Thymus (tissue), 14 donors: ENCODE measurements at places on chromosomes 3 and 15.
A peak's percentile ranks its signal among the peaks of the same experiment; 100 is the strongest.

- H3K27me3 ChIP-seq = no peaks in the 10 kb centered on the region
- H3K36me3 ChIP-seq = no peaks in the 10 kb centered on the region
- no peak overlapping the region for H3K4me3 ChIP-seq
- H3K4me1 ChIP-seq = no peaks in the 10 kb centered on the region
Measured at GRCh38 chr3:14785207-14786155, 33.3 kb upstream of the FGD5 start.

DNA sequence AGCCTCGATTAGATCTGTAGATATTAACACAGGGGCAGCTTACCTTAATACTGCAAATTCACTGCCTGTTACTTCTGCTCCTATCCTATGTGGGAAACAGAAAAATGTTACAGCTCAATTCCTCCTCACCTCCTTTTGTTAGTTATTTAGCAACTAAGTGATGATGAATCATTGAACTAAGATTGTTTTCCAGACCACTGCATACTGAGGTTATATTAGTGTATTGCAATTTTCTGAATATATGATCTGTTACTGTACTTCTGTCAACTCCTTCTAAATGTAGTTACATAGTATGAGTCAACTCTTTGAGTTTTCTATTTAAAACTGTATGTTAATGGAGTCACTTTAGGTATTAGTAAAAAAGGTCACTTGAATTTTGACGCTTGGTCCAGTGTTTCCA lies 331.5 kb upstream of the SLCO3A1 start:
- no peaks in the 10 kb centered on the region for H3K36me3 ChIP-seq
- DNase-seq = no peak
- H3K27me3 ChIP-seq = no peaks in the 10 kb centered on the region
- no peak overlapping the region for H3K27ac ChIP-seq
- H3K4me1 ChIP-seq = no peaks in the 10 kb centered on the region

DNA sequence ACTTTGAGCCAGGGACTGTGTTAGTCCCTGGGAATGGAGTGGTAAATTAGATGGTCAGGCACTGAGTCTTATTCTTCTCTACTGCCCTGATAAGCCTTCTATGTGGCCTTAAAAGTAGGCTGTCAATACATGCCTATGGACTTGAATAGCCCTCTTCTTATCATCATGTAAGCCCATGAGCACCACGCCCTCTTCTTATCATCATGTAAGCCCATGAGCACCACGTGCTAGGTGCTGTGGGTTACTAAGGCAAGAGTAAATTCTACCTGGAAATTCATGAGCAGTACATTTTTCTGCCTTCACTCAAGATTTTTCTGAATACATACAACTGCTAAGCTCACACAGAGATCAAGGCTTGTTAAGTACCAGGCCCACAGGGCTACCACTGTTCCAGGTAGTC lies 68.5 kb downstream of the DHX30 start:
- H3K27me3 ChIP-seq = no peaks in the 10 kb centered on the region
- DNase-seq = no peak
- H3K36me3 ChIP-seq = peaks cover 68% of the 10 kb centered on the region
- no peak overlapping the region for H3K4me3 ChIP-seq
- H3K27ac ChIP-seq = no peak overlapping the region

- H3K4me1 ChIP-seq = no peaks in the 10 kb centered on the region
- H3K4me3 ChIP-seq = no peak overlapping the region
- H3K27me3 ChIP-seq = no peaks in the 10 kb centered on the region
- no peaks in the 10 kb centered on the region for H3K36me3 ChIP-seq
- no peak overlapping the region for H3K27ac ChIP-seq
- DNase-seq = no peak
Measured at GRCh38 chr3:6522191-6522590, 338.7 kb upstream of the GRM7 start.

- DNase-seq = no peak
- no peak overlapping the region for H3K27ac ChIP-seq
- H3K4me3 ChIP-seq = no peak overlapping the region
- peaks cover 6% of the 10 kb centered on the region for H3K27me3 ChIP-seq
Measured at GRCh38 chr3:13673207-13673606, 124.3 kb downstream of the FBLN2 start.

GRCh38 chr3:49410846-49411534 lies 786 bp downstream of the RHOA start:
- H3K4me1 ChIP-seq = peaks cover 36% of the 10 kb centered on the region
- no peaks in the 10 kb centered on the region for H3K27me3 ChIP-seq
- peak overlapping the region; percentile 77 for H3K27ac ChIP-seq
- DNase-seq = peak; percentile 53
- H3K36me3 ChIP-seq = peaks cover 9% of the 10 kb centered on the region
- H3K4me3 ChIP-seq = peak overlapping the region; percentile 66

DNA sequence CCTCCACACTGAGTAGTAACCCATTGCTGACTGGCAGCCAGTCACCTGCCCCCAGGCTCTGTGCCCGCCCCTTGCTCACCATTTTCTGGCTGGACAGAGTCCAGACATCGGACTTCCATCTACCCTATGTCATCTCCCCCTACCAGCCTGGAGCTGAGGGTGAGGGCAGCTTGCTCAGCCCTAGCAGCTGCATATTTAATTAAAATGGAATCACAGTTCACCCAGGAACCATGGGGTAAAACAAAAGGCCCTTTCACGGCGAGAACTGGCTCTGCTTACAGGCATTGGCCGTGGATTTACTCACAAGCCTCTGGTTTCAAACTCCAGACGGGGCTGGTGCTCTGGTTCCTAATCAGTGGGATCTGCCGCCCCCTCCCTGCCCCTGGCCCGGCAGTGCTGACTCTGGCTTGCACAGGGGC lies 94.9 kb upstream of the ATP2B2 start:
- DNase-seq = no peak
- H3K36me3 ChIP-seq = no peaks in the 10 kb centered on the region
- H3K4me3 ChIP-seq = no peak overlapping the region
- no peak overlapping the region for H3K27ac ChIP-seq
- H3K4me1 ChIP-seq = peaks cover 20% of the 10 kb centered on the region
- peaks cover 3% of the 10 kb centered on the region for H3K27me3 ChIP-seq

DNA sequence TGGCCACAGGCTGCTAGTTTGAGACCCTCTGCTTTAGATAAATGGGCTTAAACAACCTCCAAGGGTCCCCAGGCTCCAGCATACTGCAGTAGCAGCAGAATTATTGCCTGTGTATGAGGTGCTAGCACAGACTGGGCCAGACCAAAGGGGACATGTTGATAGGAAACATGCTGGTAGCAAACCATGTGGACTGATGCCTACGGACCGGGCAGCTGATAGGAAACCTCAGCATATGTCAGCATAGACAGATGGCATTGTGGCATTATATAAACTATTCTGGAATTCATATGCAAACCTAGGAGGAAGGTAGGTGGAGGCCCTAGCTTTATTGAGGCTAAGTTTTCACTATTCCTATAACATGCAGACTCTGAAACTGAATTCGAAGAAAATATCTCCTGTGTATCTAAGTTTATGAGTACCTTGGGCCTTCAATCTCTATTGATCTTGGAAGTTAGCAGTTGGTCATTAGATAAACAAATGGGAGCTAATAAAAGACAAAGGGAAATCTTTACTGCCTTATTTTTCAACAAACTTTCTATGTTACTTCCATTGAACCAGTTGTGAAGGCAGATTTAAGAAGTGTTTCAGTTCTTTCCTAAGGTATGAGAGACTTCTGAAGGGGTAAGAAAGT lies 1.7 kb upstream of the HGD start:
- H3K4me3 ChIP-seq = no peak overlapping the region
- no peak overlapping the region for H3K27ac ChIP-seq
- H3K36me3 ChIP-seq = no peaks in the 10 kb centered on the region
- H3K4me1 ChIP-seq = no peaks in the 10 kb centered on the region
- no peaks in the 10 kb centered on the region for H3K27me3 ChIP-seq

- no peaks in the 10 kb centered on the region for H3K27me3 ChIP-seq
- no peaks in the 10 kb centered on the region for H3K36me3 ChIP-seq
- H3K27ac ChIP-seq = no peak overlapping the region
- no peak overlapping the region for H3K4me3 ChIP-seq
Measured at GRCh38 chr15:75720787-75721479, 8.3 kb upstream of the CSPG4 start.

DNA sequence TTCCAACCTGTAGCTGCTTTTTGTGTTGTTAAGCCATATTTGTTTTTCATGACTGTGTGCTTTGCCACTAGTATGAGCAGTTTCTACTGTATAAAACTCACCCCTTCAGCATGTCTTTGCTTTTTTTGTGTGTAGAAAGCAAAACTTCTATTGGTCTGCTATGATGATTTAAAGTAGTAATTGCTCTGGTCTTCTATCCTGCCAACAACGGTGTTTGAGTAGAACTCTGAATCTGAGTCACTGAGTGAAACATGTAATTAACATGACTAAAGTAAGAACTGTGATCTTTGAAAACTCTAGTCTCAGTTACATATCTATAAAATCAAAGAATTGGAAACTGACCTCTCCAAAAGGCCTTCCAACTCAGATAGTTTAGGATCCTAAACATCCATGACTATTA lies 133.6 kb downstream of the TPRG1 start:
- H3K27ac ChIP-seq = no peak overlapping the region
- DNase-seq = no peak
- no peaks in the 10 kb centered on the region for H3K4me1 ChIP-seq

GRCh38 chr3:36461597-36461996 lies 81.3 kb downstream of the STAC start:
- H3K27me3 ChIP-seq = no peaks in the 10 kb centered on the region
- no peak overlapping the region for H3K27ac ChIP-seq
- no peaks in the 10 kb centered on the region for H3K4me1 ChIP-seq
- H3K36me3 ChIP-seq = no peaks in the 10 kb centered on the region

DNA sequence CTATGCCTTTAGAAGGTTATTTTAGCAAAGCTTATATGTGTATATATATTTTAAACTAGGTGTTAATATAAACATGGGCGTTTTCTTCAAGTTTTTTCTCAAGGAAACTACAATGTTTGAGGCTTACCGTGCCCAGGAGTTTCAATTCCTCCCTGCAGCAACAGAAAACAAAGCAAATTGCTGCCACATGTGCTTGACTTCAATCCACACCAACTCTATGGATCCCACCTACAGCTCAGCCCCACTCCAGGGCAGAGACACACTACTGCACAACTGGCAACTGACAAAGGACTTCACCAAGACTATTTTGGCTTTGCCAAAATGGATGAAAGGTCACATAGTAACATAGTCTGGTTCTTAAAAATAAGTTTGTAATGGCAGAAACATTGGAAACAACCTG lies 346.6 kb downstream of the ERC2 start:
- H3K27ac ChIP-seq = no peak overlapping the region
- no peaks in the 10 kb centered on the region for H3K36me3 ChIP-seq
- H3K4me3 ChIP-seq = no peak overlapping the region
- no peaks in the 10 kb centered on the region for H3K27me3 ChIP-seq
- DNase-seq = no peak

GRCh38 chr15:59830098-59830497 lies 141.0 kb upstream of the BNIP2 start:
- H3K4me1 ChIP-seq = peaks cover 19% of the 10 kb centered on the region
- no peak overlapping the region for H3K27ac ChIP-seq
- no peak overlapping the region for H3K4me3 ChIP-seq
- no peaks in the 10 kb centered on the region for H3K36me3 ChIP-seq
- H3K27me3 ChIP-seq = no peaks in the 10 kb centered on the region

GRCh38 chr3:14019459-14019858 lies 105.2 kb downstream of the CHCHD4 start:
- H3K27ac ChIP-seq = no peak overlapping the region
- no peak overlapping the region for H3K4me3 ChIP-seq
- no peaks in the 10 kb centered on the region for H3K36me3 ChIP-seq
- no peaks in the 10 kb centered on the region for H3K4me1 ChIP-seq
- H3K27me3 ChIP-seq = no peaks in the 10 kb centered on the region
- no peak for DNase-seq

DNA sequence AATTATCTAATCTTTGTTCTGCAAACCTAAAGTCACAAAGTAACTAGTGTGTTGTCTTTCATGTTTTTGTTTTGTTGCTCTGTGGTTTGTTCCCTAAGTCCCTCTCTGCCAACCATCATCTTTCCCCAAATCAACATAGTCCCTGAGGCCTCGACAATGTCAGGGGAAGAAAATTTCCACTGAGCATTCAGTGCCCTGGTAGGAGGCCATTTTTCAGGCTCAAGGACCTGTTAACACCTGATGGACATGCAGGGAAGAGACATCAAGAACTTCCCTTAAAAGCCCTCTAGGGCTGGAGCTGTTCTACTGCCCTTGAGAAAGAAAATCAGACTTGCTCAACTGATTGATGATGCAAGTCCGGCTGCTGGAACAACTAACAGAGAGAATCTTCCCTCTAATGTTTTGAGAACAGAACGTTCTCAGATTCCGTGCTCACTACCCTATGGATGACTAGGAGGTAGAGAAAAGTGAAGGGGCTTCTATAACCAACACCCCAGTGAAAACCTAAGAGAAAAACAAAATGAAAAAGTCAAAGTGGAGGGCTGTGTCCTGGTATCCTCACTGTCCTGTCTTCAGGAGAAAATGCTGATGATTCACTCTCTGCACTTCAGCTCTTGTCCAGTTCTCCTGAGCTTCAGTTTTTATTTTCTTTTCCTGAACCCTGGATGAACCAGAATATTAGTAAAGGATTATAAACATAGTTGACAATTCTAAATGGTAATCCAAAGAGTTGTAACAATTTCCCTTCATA lies 373.1 kb downstream of the FOXP1 start:
- H3K4me3 ChIP-seq = no peak overlapping the region
- no peaks in the 10 kb centered on the region for H3K36me3 ChIP-seq
- no peak overlapping the region for H3K27ac ChIP-seq
- no peak for DNase-seq
- H3K4me1 ChIP-seq = no peaks in the 10 kb centered on the region
- no peaks in the 10 kb centered on the region for H3K27me3 ChIP-seq

DNA sequence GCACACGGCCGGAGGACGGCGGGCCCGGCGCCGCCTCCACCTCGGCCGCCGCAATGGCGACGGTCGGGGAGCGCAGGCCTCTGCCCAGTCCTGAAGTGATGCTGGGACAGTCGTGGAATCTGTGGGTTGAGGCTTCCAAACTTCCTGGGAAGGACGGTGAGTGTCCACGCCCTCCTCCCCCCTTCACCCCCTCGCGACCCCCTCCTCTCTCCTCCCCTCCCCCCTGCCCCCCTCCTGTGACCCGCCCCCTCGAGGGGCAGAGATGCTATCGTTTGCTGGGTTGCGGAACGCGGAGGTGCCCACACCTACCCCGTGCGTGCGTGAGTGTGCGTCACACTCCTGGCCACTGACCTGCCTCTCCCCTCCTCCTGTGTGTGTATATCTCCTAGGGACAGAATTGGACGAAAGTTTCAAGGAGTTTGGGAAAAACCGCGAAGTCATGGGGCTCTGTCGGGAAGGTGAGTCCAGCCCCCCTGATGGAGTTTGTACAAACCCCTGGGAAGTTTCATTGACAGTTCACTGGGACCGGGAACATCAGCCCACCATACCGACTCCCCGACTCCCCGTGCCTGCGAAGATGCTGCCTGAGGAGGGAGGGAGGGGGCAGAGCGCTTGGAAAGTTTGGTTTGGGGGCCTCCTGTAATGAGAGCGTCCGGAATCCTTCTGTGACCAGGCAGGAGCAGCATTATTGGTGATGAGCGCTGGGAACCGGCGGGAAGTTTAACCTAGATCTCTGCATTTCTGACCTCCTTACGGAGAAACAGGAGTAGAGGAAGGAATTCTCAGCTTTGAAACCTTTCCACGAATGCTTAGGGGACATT lies 795 bp upstream of the SCAANT1 start:
- no peaks in the 10 kb centered on the region for H3K27me3 ChIP-seq
- peak; percentile 26 for DNase-seq
- peaks cover 19% of the 10 kb centered on the region for H3K36me3 ChIP-seq
- peak overlapping the region; percentile 52 for H3K4me3 ChIP-seq
- peak overlapping the region; percentile 92 for H3K27ac ChIP-seq
